ENCODE measurements at places on chromosomes 12 and 14. TPM values are rescaled to one million over a fixed set of nuclear protein-coding genes. Genes with fewer than 3 reads are reported as not detected.

- no peak for ATAC-seq
Observed at GRCh38 chr12:124967016-124967739, 21.8 kb downstream of the DHX37 start.

- ATAC-seq, result peak; percentile 37
Observed at GRCh38 chr14:104976198-104977007, 1.8 kb downstream of the AHNAK2 start.

GRCh38 chr14:72864712-72865365 is 29.1 kb downstream of the DPF3 start:
- ATAC-seq, result no peak

DNA sequence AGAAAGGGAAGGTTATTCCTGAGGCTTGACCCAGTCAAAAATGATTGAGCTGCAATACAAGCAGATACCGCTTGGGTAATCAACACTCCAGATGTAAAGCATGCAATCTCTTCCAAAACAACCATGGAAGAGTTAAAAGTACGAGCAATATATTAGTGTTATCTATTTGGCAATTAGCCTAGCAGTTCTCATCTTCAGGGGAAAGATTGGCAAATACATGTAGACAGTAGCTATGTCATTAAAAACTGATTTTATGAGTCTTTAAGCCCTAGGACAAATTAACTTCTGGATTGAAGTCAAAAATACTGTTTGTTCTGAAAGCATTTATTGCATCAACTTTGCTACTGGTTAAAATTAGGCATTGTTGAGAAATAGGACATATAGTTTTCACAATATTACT is 9.3 kb upstream of the GYS2 start:
- no peak for ATAC-seq

The SERPINA1 gene
- total RNA-seq, result 4.3 TPM

DNA sequence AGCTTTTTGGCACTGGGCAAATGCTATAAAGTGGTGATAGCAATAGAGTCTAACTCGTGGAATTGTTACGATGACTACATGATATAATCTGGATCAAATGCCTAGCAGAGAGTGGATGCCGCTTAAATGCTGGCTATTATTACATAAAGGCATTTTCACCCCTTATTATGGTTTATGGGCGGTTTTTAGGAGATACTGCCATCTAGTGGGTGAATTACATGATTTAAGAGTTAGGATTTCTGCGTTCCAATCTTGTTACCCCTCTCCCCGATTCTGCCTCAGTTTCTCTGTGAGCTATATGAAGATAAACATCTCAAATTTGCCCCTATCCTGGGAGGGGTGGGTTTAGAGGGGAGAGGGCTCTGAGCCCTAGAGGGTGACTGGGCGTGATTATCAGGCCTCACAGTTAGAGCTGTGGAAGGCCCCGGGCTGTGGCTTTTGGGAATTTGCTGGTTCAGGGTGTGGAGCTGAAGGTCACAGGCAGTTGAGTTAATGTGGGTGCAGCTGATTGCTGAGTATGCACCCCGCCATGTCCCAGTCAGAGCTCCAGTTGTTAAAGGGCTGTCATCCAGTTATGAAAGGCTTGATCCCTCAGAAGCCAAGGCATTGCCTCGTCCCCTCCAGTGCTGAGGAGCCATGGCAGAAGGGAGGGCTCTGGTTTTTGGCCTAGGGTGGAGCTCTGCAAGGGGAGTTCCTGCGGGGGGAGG is 14.4 kb downstream of the CLSTN3 start:
- peak; percentile 32 for ATAC-seq

Measured in esophagus mucosa (tissue), 1 donor.